Stimulated activated CD4-positive, alpha-beta T cell treated with anti-CD3 and anti-CD28 coated beads, Interleukin-15, amount 100 ng/mL, for 48 hours (primary cell): ENCODE measurements at places on chromosomes 12 and 14.

DNA sequence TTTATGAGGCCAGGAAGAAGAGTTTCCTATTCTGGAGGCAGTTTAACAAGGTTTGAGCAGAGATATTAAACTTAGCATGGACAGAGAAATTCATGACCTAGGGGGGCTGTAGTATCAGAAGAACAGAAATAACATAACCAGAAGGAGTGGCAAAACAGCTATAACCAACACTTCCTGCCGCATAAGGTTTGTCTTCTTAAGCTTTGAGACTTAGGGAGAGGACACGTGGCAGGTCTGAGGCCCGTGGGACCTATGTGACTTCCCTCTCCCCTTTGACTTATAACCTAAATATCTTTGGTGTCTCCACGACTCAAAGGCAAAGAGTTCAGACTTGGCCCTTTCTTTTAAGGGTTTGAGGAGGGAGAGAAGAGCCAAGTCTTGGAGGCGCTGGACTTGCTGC, 119.1 kb upstream of the PZP start:
- DNase-seq, result no peak

DNA sequence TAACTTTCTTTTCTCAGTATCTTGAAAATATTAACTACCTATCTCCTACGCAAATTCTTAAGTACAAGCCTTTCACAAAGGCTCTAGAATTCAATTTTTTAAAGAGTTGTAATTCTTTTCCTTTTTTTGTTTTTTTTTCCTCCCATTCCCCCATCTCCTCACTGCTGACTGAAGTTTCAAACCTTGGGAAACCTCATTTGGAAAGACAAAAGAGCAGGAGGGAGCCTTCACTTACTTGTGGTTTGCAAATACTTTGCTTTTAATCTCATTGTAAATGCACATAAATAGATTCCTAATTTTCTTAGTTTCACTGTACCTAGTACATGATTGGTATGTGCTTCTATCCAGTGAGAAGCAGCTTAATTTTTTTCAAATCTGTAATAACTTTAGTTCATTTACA, 15.8 kb upstream of the PTGDR start:
- DNase-seq, result no peak

- no peak for DNase-seq
These were observed 95.5 kb upstream of the PDE3A start for GRCh38 chr12:20272801-20273200.

- no peak for DNase-seq
These were observed 16.7 kb downstream of the NT5DC3 start for GRCh38 chr12:103824290-103824689.

DNA sequence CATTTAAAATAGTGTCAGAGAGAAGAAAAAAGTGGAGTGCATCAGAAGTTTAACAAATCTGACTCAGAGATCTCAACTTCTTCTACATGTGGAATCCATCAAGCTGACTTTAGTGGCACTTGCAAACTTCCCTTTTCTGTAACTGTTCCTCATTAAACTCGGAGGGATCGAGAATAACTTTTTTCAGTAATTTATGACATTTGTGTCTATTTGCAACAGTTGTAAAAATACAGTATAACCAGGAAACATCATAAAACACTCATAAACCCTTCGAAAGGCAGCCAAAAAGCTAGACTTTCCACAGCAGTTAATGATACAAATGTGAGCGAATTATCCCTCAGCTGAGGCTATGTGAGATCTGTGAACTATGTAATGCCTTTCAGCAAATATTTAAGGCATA, 1936.8 kb upstream of the SEL1L start:
- no peak for DNase-seq

GRCh38 chr12:15886372-15887042, 4.3 kb downstream of the STRAP start:
- no peak for DNase-seq

DNA sequence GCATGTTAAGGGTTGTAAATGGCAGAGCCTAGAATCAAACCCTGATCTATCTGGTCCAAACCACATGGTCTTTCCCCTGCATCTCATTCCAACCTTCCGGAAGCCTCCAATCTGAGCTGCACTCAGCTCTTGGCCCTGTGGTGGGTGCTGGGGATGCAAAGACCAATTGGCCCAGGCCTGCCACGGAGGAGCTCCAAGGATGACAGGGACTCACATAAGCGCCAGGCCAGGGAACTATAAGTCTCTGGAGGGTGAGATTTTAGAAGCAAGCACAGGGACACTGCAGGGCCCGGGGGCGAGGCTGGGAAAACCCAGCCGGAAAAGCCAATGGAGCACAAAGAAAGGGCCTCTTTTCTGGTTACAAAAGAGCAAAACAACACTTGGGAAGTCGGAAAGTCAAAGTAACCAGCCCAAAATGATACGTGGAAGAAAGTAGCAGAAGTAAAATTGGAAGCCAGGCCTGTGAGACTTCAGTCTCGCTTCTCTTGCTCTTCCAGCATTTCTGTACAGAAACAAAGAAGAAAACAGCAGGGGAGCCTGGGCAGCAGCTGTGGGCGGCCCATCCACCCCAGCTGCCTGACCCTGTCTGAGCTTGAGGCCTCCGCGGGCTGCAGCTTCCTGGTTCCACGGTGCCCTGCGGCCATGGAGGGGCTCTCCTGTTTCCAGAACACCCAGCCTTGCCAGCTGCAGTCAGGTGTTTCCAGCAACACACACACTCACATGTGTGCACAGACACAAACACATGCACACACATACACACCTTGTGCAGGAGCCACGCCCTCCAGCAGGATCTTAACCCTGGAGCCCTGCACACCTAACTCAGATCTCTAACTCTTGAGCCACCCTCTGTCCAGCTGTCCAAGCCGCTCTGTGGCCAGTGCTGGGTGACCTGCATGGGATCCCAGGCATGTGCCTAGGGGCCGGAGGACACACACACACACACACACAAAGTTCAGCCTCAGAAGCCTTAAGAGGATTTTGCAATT, 178.2 kb downstream of the BCL11B start:
- no peak for DNase-seq

- no peak for DNase-seq
These were observed 196.1 kb upstream of the ABCD2 start for GRCh38 chr12:39815746-39816145.
